Effector memory CD4-positive, alpha-beta T cell (primary cell): ENCODE measurements at places on chromosomes 3 and 15.

- H3K4me3 ChIP-seq = no peak overlapping the region
- no peak overlapping the region for H3K27ac ChIP-seq
- no peaks in the 10 kb centered on the region for H3K27me3 ChIP-seq
- no peaks in the 10 kb centered on the region for H3K4me1 ChIP-seq
- no peak for DNase-seq
- no peaks in the 10 kb centered on the region for H3K36me3 ChIP-seq
Observed at GRCh38 chr3:100825574-100825973, 116.3 kb downstream of the TFG start.

DNA sequence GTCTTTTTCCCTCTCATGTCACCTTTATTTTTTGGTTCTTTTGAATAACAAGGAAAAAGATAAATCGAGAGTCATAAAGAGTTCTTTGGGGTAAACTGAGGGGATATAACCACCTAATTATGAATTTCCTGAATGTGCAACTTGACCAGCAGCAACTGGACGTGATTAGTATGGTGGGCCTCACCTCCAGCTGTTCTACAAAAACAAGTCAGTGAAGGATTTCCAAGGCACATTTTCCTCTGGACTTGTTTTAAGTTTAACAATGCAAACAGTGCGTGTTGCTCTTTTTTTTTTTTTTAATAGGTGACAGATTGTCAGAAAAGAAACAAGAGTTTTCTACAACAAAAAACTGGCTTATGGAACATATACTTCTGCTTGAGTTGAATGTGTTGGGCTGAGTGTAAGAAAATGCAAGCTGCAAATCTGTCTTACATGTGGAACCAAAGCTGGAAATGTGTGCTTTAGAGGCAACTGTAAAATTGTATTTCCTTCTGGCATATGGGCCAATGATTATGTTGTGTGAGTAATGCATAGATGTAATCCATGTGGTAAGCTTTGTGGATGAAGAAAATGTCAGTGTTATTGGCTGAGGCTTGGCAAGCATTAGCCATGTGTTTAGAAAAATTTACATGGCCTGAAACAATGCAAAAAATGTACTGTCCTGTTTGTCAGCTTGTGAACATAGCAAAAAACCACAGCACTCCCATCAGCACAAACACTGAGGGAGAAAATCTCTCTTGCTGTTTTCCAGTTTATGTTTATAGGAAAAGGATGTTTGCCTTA, 44.5 kb upstream of the FNDC3B start:
- DNase-seq = no peak
- no peaks in the 10 kb centered on the region for H3K4me1 ChIP-seq
- H3K27ac ChIP-seq = no peak overlapping the region
- no peaks in the 10 kb centered on the region for H3K27me3 ChIP-seq

- peaks cover 9% of the 10 kb centered on the region for H3K36me3 ChIP-seq
- no peak for DNase-seq
- peaks cover 3% of the 10 kb centered on the region for H3K4me1 ChIP-seq
- no peak overlapping the region for H3K4me3 ChIP-seq
Observed at GRCh38 chr3:72821161-72821781, 27.0 kb downstream of the SHQ1 start.

GRCh38 chr3:137612291-137612690, 151.8 kb upstream of the SOX14 start:
- no peak for DNase-seq
- H3K36me3 ChIP-seq = no peaks in the 10 kb centered on the region
- no peak overlapping the region for H3K4me3 ChIP-seq
- no peak overlapping the region for H3K27ac ChIP-seq
- H3K27me3 ChIP-seq = no peaks in the 10 kb centered on the region
- H3K4me1 ChIP-seq = no peaks in the 10 kb centered on the region

GRCh38 chr15:29566914-29567313, 255.4 kb downstream of the TJP1 start:
- no peaks in the 10 kb centered on the region for H3K27me3 ChIP-seq
- no peaks in the 10 kb centered on the region for H3K36me3 ChIP-seq
- no peak for DNase-seq
- no peaks in the 10 kb centered on the region for H3K4me1 ChIP-seq

DNA sequence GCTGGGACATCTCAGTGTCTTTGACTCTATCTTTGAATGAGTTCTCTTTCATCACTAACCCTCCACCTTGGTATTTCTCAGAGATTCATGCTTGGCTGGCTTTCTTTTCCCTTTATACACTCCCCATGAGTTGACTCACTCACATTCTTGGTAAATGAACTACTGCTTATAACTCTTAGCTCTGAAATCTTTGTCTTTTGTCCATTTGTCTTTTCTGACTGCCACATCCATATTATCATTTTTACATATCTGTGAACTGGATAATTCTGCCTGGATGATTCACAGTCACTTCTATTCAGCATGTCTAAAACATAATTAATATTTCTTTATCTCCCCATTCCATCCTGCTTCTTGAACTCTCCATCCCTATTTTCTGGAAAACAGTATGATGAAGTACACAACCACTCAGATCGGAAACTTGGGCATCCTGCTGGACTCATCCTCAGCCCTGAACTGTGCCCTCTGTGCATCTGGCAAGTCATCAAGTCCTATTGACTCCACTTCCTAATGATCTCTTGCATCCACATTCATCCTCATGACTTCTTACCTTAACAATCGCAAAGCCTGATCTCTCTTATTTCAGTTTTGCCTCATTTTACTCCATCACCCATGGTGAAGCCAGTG, 66.9 kb downstream of the KCNAB1 start:
- no peaks in the 10 kb centered on the region for H3K4me1 ChIP-seq
- no peaks in the 10 kb centered on the region for H3K36me3 ChIP-seq
- H3K27me3 ChIP-seq = no peaks in the 10 kb centered on the region
- H3K27ac ChIP-seq = no peak overlapping the region
- DNase-seq = no peak

DNA sequence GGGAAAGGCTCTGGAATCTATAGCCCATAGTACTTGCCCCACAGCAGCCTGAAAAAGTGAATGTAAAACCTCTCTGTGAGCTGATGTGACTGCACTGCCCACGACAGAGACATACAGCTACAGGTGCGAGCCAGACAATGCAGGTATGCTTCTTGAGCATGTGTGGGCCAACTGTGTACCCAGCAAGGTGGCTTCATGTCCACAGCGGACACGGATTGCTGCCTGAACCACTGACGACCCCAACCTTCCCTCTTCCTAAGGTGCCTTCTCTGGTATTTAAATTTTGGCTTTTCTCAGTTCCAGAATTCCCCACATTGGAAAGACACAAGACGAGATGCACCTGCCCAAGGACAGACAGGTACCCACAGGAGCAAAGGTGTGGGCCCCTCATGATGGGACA, 65.8 kb downstream of the SCN5A start:
- H3K4me1 ChIP-seq = no peaks in the 10 kb centered on the region
- no peak for DNase-seq
- H3K27ac ChIP-seq = no peak overlapping the region
- H3K27me3 ChIP-seq = no peaks in the 10 kb centered on the region

DNA sequence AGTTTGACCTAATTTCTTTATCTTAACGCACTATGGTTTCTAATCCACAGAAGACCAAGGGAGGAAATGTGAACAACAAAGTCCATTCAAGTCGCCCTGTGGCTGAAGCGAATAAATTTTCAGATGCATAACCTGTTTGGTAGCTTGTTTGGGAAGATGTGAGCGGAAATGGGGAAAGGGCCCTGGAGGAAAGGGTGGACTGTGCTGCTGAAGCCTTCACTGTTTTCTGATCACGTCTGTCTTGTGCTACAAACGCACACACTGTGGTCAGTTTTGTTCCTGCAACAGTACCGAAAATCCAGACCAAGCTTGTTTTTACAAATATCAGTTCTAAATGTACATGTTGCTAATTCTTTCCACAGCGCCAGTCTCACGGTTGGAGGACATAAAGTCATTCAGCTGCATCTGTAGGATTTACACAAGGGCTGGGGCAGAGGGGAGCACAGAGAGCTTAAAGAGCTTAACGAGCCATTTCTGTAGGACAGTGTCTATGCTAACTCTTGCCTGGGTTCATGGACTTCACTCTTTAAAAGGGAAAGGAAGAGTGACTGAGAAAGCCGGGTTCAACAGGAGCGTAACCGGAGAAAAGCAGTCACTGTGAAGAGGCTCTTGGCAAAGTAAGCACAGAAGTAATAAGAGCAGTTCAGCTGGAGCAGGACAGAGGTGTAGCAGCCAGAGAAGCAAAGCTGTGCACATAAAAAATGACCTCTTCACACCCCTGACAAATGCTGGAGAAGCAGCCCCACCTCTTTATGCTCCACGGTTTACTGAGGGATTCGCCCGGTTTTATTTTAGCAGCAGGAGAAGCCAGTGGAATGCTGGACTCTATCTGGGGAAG, 66.6 kb downstream of the USF3 start:
- H3K4me1 ChIP-seq = no peaks in the 10 kb centered on the region
- DNase-seq = no peak
- H3K36me3 ChIP-seq = peaks cover 43% of the 10 kb centered on the region
- no peak overlapping the region for H3K27ac ChIP-seq

DNA sequence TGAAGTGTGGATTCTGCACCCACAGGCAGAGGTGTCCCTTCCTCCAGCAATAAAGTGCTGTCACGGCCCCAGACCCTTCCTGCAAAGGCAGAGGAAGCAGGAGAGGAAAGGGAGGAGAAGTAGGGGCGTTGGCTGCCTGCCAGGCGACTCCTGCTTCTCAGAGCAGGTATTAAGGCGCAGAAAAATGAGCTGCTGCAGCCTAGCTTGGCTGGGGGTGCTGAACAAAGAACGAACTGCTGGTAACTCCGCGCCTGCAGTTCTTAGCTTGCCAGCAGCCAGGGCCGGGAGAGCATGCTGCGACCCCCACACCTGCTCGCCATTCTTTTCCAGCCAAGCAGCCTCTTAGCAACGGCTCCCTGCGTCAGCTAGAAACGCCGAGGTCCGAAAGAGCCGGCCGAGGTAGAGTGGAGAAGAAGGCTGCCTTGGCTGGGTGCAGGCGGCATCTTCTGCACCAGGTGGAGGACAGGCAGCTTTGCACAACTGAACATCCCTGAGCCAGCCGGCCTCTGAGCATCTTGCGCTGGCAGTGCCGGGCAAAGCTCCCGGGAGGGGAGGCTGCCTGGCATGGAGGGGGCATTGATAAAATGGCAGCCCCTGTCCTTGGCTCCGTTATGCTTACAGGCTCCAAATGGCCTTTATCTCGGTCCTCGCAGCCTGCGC, 296.0 kb downstream of the MEX3B start:
- no peaks in the 10 kb centered on the region for H3K27me3 ChIP-seq
- DNase-seq = no peak
- no peaks in the 10 kb centered on the region for H3K36me3 ChIP-seq
- no peak overlapping the region for H3K4me3 ChIP-seq
- H3K4me1 ChIP-seq = no peaks in the 10 kb centered on the region

GRCh38 chr15:74311734-74312444, 55.6 kb downstream of the CYP11A1 start:
- H3K4me1 ChIP-seq = peaks cover 4% of the 10 kb centered on the region
- no peak overlapping the region for H3K4me3 ChIP-seq

GRCh38 chr3:182848906-182849305, 55.6 kb downstream of the ATP11B start:
- no peaks in the 10 kb centered on the region for H3K4me1 ChIP-seq
- H3K4me3 ChIP-seq = no peak overlapping the region
- no peaks in the 10 kb centered on the region for H3K27me3 ChIP-seq
- no peak overlapping the region for H3K27ac ChIP-seq

DNA sequence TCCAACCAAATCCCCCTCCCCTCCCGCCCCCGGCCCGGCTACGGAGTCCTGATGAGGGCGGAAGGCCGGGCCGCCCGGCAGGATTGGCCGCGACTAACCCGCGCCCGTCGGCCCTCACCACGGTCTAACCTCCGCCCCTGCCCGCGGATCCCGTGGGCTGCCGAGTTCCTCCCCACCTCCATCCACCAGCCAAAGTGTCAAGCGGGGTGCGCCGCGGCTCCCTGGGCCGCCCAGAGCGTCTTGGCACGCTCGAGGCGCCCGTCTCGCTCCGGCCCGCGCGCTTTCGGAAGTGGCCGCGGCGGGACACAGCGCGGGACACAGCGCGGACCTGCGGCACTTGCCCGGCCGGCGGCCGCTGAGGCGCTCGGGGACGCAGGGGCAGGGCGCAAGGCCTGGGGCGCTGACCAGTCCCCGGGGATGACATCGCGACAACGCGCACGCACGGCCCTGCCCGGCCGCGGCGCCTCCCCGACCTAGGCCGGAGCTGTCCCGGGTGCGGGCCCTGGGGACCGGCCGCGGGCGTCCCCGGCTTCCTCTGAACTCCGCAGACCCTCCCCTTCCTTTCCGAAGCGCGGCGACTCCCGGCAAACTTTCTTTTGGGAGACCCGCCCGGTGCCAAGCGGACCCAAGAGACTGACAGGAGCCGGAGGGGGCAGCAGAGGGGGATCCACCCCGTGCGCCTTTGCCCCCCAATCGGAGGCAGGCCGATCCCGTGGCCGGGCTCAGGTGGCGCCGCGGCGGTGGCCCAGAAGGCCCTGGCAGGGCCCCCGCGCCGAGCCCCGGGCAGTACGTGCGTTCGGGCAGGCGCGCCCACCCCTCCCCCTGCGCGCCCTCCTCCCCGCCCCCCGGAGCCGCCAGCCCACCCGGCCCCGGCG, 112.8 kb upstream of the ICE2 start:
- no peak for DNase-seq
- no peaks in the 10 kb centered on the region for H3K36me3 ChIP-seq
- H3K4me1 ChIP-seq = peaks cover 23% of the 10 kb centered on the region
- peak overlapping the region; percentile 94 for H3K27ac ChIP-seq
- H3K27me3 ChIP-seq = no peaks in the 10 kb centered on the region

GRCh38 chr3:73350996-73351395, 273.7 kb downstream of the PDZRN3 start:
- no peaks in the 10 kb centered on the region for H3K36me3 ChIP-seq
- H3K27me3 ChIP-seq = no peaks in the 10 kb centered on the region
- DNase-seq = no peak
- no peak overlapping the region for H3K4me3 ChIP-seq

GRCh38 chr3:14118400-14119381, 6.0 kb downstream of the CHCHD4 start:
- H3K36me3 ChIP-seq = peaks cover 33% of the 10 kb centered on the region
- H3K4me3 ChIP-seq = no peak overlapping the region
- H3K27ac ChIP-seq = no peak overlapping the region
- peaks cover 3% of the 10 kb centered on the region for H3K4me1 ChIP-seq

GRCh38 chr15:81322676-81323253, 1.2 kb downstream of the STARD5 start:
- H3K27me3 ChIP-seq = no peaks in the 10 kb centered on the region
- peaks cover 3% of the 10 kb centered on the region for H3K36me3 ChIP-seq
- no peaks in the 10 kb centered on the region for H3K4me1 ChIP-seq
- DNase-seq = no peak
- H3K27ac ChIP-seq = no peak overlapping the region
